ENCODE measurements at places on chromosomes 12 and 14.

DNA sequence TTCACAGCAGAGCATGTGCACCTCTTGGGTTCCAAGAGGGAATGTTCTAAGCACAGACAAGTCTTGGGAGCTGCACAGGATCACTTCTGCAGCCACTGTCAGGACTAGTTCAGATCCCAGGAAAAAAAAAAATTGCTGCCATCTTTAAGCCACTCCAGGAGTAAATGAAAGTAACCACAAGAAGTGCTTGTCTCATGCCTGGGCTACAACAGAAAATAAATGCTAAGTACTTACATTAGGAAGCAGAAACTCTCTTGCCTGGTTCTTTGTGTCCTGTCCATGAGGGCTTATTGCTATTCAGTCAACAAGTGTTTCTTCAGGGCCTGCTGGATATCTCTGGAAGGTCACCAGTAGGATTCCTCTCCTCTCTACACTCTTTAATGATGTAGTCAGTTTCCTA lies 176.1 kb downstream of the KTN1 start:
- no peak for DNase-seq

DNA sequence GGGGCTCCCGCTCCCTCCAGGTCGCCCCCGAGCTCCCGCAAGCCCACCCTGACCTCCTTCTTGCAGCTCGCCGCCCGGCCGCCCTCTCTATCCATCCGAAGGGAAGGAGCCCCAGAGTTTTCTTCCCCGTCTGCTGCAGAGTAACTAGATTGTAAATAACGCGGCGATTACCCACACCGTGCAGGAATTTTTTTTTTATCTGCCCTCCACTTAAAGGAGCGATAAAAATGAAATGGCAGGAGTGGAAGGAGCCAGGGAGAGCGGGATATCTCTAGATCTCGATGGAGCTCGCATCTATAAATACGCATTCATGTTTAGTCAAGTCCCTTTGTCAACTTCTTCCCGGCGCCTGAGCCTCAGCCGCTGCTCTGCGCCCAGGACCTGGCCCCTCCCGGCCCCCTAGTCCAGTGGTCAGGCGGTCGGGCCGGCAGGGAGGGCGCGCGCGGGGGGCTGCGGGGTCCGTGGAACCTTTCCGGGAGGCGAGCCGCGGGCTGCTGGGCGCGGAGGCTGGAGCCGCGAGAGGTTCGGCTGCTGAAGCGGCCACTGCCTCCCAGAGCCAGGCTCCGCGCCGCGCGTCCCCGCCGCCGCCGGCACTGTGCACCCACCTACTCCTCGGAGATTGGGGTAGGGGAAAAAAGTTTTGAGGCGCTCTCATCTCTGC lies 386.0 kb downstream of the BCAT1 start:
- peak; percentile 20 for DNase-seq

- DNase-seq, result no peak
Observed at GRCh38 chr12:13289653-13290289, 93.2 kb downstream of the EMP1 start.

- no peak for DNase-seq
Observed at GRCh38 chr12:67489007-67489406, 159.5 kb upstream of the DYRK2 start.

- DNase-seq, result no peak
Observed at GRCh38 chr12:56836800-56837663, 73.9 kb downstream of the HSD17B6 start.

DNA sequence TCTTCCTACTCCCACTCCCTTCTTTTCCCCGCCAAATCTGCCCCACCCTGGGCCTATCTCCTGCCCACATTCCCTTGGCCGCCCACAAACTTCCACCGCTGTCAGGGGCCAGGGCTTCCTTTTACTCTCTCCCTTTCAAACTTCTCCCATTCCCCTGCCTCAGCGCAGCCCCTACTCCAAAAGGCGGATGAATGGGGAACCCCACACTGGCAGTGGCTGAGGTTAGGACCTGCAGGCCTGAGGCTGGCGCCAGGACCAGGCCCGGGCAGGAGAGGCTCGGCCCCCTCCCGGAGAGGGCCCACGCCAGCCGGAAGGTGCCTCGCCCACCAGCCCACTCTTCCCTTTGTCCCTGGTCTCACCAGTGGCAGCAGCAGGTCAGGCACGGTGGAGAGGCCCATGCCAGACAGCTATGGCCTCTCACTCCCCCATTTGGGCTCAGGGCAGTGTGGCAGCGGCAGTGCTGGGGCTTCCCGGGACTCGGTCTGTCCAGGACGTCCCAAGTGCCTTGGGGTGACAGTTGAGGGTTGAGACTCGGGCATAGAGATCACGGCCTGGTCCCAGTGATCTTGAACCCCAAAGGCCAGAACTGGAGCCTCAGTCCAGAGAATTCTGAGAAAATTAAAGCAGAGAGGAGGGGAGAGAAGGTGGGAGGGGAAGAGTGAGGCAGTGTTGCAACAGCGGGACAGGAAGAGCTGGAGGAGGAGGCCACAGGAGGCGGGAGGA lies at the start of gene TNFRSF1A:
TSS of gene TNFRSF1A (minus strand) at position 660 of the 723 bp plus-strand sequence. CDS start at position 398, 262 bp downstream.
- DNase-seq, result no peak

- DNase-seq, result no peak
Observed at GRCh38 chr12:6228535-6229223, 28.5 kb downstream of the CD9 start.

DNA sequence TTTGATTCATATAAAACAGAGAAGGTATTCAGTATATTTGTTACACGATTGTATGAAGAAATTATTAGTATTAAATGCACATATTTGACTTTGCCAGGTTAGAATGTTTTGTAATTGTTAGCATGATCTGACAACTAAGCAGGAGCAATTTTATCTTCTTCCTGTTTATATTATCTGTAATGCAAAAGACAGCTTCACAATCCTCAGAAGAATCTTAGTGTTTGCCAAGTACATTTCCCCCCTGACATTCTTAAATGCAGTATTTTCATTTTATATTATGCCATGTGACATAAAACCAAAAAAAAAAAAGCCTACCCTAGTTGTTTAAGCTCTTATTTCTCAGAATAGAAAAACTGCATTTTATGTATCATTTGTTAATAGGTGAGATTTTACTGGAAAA lies 469.4 kb downstream of the FOXG1 start:
- DNase-seq, result no peak

GRCh38 chr14:105578070-105578469 lies 51.7 kb downstream of the TMEM121 start:
- no peak for DNase-seq

- no peak for DNase-seq
Observed at GRCh38 chr12:12007713-12008231, 63.0 kb upstream of the BCL2L14 start.

DNA sequence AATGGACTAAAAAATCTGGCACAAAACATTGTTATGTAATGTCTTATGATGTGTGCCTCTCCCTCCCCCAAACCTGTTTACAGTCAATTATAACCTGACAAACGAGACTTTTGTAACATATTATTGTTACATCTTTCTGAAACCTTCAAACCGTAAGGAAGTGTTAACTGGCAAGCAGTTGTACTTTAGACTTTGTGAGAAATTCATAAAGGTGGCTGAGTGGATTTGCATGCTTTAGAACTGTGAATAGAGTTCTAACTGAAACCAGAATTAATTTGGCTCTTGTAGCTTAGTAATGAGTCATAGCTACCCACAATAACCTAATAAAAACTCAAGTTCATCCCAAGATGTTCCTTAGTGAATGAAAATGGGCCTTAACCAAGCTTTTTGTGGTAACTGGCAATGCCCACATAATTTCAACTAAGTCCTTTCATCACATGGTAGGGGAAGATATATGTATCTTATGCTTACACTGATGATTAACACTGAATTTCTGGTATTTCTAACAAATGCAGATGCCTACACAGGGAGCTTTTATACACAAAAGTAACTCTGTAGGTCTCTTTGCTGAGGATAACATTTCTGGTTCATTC lies 29.7 kb downstream of the RAD9B start:
- DNase-seq, result no peak

DNA sequence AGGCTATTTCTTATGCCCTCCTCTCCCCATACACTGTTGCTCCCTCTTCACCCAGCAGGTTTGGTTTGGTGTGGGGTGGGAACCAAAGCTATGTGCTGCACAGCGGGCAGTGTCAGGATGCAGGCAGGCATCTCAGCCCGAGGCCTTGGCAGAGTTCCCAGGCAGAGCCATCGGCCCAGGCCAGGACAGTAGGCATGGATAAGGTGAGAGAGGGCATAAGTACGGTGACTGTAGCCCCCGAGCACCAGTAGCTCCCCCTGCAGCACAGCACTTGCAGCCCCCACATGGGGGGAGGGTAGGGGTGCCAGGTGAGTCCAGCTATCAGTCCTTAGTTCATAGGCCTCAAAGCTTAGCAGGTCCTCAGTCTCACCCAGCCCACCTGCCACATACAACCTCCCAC lies 7.2 kb downstream of the KLHL33 start:
- DNase-seq, result no peak

GRCh38 chr14:20690848-20691640 lies 2.5 kb downstream of the ANG start:
- DNase-seq, result peak; percentile 86

- DNase-seq, result no peak
Observed at GRCh38 chr12:121167232-121167820, 34.6 kb downstream of the P2RX7 start.

- DNase-seq, result no peak
Observed at GRCh38 chr14:32047791-32048190, 29.3 kb upstream of the ARHGAP5 start.

GRCh38 chr12:26298785-26299621 lies 103.6 kb downstream of the SSPN start:
- DNase-seq, result no peak

DNA sequence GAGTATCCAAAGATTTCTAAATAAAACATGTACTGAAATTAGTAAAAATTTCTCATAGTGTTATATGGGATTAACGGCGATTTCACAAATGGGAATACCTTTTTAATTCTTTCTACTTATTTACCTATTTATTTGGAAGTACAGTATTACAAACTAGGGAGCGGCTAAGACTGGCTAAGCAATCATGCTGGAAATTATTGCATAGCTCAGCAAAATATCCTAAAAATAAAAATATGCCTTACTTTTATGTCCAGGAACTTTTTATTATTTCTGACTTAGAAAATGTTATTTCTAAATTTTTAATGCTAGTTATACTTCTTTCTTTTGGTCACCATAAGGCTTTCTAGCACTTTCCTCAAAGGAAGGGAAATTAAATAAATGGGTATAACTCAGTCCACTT lies 36.5 kb upstream of the PTCSC3 start:
- DNase-seq, result no peak

DNA sequence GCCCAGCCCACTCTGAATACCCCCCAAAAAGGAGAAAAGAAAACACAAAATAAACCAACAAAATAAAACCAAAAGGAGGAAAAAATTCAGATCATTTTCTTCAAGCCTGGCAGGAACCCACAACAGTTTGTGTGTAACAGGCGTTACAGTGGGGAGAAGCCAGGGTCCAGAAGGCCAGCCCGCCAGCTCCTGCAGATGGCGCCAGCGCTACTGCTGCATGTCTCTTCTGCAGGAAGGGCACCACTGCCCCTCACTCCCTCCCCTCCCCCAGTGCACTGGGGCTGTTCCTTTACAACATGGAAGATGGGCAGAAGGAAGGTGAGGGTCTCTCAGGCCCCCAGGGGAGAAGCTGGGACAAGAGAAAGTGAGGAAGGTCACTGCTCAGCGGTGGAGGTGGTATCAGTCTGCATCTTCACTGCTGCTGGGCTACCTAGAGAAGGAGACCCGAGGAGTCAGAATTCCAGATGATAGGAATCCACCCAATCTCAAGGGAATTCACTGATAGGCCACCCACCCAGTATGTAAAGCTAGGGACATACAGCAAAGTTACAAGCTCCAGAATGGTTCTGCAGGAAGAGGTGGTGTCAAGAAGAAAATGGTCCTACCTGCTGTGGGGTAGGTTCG lies 2.3 kb upstream of the NOP2 start:
- peak; percentile 39 for DNase-seq

GRCh38 chr12:24760162-24760561 lies 188.7 kb downstream of the BCAT1 start:
- DNase-seq, result no peak

DNA sequence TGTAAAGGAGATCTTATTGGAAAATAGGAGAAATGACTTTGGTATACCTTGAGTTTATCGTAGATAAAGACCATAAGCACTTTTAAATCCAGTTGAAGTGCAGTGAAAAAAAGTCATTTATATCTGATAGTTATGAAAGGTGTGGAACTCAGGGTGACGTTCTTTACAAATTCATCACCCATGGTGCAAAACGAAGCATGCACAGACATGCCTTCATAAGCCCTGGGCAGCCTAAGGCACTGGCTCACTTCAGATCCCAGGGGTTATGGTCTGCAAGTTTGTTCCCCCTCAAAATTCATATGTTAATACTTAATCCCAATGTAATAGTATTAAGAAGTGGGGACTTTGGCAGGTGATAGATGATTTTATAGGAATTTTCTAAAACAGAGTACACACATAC lies 1216.4 kb upstream of the USP15 start:
- no peak for DNase-seq

- no peak for DNase-seq
Observed at GRCh38 chr14:58491593-58491992, 64.1 kb downstream of the KIAA0586 start.

- peak; percentile 33 for DNase-seq
Observed at GRCh38 chr14:51448831-51449670, 202.7 kb upstream of the FRMD6 start.

DNA sequence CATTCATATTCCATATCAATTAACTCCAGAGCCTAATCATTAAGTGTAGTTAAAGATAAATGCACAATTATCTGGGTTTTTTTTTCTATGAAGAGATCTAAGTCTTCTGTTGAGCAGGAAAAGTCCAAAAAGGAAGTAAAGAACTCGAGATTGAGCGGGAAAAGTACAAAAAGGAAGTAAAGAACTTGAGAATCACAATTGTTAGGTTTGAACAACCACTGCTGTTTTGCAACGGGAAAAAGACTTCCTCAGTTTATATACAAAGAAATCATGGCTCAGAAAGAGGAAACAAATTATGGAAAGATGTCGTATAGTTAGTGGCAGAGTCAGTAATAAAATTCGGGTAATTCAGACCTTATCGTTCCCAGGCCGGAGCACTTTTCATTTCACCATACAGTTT lies 63.3 kb downstream of the PPP1R12A start:
- DNase-seq, result no peak

GRCh38 chr12:1501695-1502378 lies 92.5 kb downstream of the FBXL14 start:
- DNase-seq, result no peak

DNA sequence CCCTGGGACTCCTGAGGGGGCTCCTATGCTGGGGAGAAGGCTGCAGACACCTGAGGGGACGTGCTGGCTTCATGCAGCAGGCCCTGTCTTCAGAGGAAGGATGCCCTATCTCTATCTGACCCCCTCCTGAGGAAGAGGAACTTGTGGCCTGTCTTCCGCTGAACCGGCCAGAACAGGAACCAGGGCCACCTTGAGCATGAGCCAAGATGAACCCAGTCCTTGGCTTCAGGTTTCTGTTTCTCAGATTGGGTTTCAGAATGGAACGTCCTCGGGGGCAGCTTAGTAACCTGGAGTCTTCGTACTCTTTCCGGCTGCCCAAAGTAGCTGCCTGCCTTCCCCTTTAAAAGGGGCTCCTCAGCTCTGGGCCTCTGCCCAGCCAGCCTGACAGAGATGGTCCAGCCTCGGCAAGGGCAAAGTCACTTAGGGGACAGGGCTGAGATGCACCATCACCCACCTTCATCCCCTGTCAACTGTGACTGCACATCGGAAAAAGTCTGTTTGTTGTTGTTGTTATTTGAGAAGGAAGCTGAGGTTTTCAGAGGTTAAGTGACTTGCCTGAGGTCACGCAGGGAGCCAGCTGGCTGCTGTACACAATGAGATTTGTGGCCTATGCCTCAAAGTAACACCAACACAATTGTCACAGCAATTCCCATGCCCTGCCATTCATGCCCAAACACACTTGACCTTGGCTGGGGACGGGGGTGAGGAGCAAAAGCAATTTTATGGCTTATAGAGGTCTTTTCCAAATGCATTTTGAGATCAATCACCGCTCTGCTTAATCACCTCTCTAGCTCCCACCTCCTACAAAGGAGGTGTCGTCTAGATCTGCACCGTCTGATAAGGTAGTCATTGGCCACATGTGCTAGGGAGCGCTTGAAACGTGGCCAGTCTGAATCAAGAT lies 13.4 kb downstream of the ASB2 start:
- no peak for DNase-seq
